Type B pancreatic cell (in vitro differentiated cells): ENCODE measurements at places on chromosomes 13 and 19. TPM values are rescaled to one million over a fixed set of nuclear protein-coding genes. Genes with fewer than 3 reads are reported as not detected.

GRCh38 chr13:72150502-72150901, 283.5 kb upstream of the DACH1 start:
- no peak overlapping the region for H3K4me3 ChIP-seq
- no peak overlapping the region for H3K27ac ChIP-seq
- H3K36me3 ChIP-seq: no peaks in the 10 kb centered on the region
- H3K27me3 ChIP-seq: no peaks in the 10 kb centered on the region
- DNase-seq: no peak

DNA sequence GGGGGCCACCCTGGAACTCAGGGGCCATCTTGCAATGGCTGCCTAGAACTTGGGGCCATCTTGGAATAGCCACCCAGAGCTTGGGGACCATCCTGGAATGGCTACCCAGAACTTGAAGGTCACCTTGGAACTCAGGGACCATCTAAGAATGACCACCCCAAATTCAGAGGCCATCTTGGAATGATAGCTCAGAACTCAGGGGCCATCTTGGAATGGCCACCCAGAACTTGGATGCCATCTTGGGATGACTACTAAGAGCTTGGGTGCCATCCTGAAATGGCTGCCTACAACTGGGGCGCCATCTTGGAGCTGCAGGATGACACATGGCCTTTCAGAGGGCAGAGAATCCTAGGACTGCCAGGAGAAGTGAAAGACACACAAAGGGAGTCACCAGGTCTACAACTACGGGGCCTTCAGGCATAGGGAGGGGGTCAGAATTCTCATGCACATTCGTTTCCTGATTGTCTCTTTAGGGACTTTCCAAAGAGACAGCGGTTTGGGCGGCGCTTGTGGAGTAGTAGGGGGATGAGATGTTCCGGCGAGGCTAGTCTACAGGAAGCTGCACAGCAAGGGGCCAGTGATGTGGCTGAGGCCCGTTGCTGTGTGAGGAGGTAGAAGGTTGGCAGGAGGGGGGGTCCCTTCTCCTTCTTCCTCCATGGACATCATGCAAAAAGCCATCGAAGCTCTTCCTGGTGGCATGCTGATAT, 125.0 kb downstream of the IER2 start:
- H3K4me1 ChIP-seq: peaks cover 5% of the 10 kb centered on the region
- H3K36me3 ChIP-seq: no peaks in the 10 kb centered on the region
- H3K27ac ChIP-seq: no peak overlapping the region
- H3K4me3 ChIP-seq: no peak overlapping the region

The LGALS14 gene
- 0.48 TPM in 1 of 2 replicates, not detected in the other for total RNA-seq

DNA sequence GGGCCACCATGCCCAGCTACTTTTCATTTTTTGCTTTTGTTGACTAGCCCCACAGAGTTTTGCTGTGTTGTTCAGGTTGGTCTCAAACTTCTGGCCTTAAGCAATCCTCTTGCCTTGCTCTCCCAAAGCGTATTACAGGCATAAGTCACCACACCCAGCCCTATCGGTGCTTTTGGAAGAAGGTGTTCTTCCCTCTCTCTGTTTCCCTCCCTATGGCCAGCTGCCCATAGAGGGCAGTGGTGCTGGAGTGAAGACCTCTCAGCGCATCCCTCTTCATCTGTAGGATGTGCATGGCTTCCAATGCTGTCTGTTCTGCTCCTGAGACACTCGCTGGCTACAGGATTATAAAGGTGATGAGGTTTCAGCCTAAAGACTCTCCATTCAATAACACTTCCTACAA, 1.3 kb upstream of the CD22 start:
- H3K36me3 ChIP-seq: no peaks in the 10 kb centered on the region
- no peaks in the 10 kb centered on the region for H3K4me1 ChIP-seq
- no peak overlapping the region for H3K4me3 ChIP-seq
- no peak for DNase-seq

The CLEC17A gene
- not detected in 2 replicates for total RNA-seq

The IFNL1 gene
- not detected in 2 replicates for total RNA-seq

DNA sequence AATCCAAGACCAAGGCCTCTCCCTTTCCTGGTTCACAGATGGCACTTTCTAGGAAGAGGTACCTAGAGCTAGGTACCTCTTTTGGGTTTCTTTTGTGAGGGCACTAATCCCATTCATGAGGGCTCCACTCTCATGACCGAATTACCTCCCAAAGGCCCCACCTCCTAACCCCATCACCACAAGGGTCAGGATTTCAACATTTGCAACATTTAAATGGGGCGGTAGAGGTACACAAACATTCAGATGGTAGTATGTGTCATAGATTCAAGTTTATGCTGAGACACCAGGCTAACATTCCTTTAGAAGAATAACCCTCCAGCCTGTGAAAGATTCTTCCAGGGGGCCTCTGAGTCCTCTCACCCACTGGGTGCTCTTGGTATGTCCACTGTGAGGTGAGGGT, 116.3 kb downstream of the FOXO1 start:
- H3K36me3 ChIP-seq: no peaks in the 10 kb centered on the region
- H3K4me3 ChIP-seq: no peak overlapping the region
- no peak for DNase-seq
- H3K4me1 ChIP-seq: peaks cover 25% of the 10 kb centered on the region
- H3K27me3 ChIP-seq: no peaks in the 10 kb centered on the region

GRCh38 chr13:30832845-30833332, 73.2 kb upstream of the MEDAG start:
- H3K36me3 ChIP-seq: no peaks in the 10 kb centered on the region
- H3K4me3 ChIP-seq: peak overlapping the region; percentile 75
- peak; percentile 81 for DNase-seq

The NCAN gene
- total RNA-seq: 0.07 and 0.80 TPM in 2 replicates
